HT-29 (cell line): ENCODE measurements at places on chromosomes 3 and 15.

DNA sequence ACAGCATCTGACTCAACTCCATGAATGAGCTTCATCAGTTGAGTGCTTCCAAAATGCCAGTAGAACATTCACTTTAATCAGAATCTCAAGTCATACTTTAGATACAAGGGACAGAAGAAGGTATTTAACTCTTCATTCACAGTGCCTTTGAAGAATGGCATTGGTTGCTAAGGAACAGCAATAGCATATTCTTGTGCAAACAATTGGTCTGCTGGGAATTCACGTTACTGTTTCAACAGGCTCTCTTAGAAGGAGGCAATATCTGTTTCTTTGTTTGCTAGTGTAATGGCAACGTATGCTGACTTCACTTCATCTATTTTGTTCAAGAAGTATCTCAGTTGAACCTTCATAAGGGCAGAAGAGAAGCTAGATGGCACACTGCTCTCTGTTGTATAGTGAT lies 113.9 kb downstream of the TMEM108 start:
- no peak for DNase-seq

GRCh38 chr3:105496343-105496742 lies 129.6 kb downstream of the ALCAM start:
- no peak for DNase-seq

GRCh38 chr3:142019794-142020320 lies 129.5 kb downstream of the TFDP2 start:
- no peak for DNase-seq

- DNase-seq: peak; percentile 72
Observed at GRCh38 chr3:128488991-128489673, 3.9 kb downstream of the GATA2 start.

DNA sequence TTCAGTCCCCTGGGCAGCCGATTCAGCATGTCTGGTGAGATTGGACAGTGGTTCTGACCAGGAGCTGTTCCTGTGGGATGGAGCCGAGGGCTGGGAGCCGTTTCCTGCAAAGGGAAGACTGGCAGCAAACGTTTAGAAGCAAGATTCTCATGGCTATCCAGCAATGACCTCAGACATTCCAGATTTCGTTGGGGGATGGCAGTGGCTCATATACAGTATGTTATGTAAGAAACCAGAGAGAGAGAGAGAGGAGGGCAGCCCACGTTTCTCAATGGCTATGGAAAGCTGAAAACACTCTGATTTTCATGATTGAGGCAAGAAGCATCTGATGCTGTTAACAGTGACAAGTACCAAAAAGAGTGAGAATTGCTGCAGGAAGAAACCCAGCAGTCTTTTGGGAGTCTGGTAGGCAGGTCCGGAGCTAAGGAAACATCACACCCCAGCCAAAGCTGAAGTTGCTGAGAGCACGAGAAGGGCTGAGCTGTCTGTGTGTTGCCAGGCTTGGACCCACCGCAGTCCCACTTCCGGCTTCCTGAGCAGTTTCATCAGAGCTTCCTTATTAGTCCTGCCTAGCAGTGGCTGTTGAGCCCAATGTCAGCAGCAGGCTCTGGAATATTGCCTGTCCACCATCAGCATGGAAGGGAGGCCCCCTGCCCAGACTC lies 25.6 kb upstream of the VPS8 start:
- no peak for DNase-seq

DNA sequence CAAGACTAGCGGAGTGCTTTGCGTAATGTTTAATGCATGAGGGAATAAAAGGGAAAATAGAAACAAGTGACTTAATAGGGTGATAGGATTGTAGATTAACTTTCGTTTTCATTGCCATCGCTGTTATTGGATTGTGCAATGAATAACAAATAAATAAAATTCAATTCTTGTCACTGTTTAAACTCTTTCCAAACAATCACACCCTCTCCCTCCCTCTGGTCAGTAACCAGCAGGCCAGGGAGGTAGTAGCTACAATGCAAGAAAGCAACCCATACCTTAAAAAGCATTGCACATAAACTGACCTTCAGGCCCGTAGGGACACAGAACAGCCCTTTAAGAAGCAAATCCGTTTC lies 705 bp upstream of the TFRC start:
- no peak for DNase-seq

GRCh38 chr3:79473993-79474392 lies 293.8 kb downstream of the ROBO1 start:
- no peak for DNase-seq

DNA sequence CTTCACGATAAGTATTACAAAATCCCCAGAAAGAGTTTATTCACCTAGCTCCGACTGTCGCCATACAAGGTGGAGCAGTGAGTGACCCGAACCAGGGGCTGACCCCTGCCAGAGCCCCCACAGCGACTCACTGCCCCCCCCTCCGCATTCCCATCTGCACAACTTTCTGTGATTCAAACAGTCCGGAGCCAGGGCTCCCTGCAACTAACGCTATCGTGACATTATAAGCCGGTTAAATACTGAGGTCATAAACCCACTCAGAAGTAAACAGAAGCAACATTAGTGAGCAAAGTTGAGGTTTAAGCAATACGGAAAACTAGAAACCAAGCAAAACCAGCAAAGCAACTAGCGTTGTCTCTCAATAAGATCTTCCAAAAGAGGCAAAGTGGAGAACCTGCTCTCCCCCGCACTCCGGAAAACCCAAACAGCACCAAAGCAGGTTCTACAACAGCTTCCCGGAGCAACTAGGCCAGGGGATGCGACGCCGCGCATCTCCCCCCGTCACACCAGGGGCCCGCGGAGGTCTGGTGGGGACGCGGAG lies 642 bp downstream of the SCAP start:
- DNase-seq: peak; percentile 29
